ENCODE measurements at places on chromosomes 12 and 14.

GRCh38 chr12:3200814-3201233 is 123.6 kb downstream of the TSPAN9 start:
- DNase-seq: no peak

DNA sequence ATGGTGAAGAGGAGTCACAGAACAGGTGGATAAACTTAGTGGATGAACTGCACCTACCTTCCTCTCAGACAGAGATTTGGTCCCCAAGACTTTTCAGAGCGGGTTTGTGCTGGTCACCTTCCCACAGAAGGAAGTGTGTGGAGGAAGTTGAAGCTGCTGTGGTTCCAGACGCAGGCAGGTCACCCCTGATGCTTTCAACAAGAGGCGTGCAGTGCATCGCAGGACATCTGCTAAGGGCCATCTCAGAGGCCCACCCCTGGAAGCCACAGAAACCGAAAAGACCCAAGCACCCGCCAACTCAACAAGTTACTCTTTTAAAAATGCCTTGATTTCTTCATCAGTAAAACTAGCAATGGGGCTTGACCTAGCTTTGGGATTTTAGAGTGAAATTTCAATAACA is 1.0 kb upstream of the GPX2 start:
- DNase-seq: no peak

GRCh38 chr12:132014915-132015280 is 65.2 kb downstream of the EP400 start:
- no peak for DNase-seq

DNA sequence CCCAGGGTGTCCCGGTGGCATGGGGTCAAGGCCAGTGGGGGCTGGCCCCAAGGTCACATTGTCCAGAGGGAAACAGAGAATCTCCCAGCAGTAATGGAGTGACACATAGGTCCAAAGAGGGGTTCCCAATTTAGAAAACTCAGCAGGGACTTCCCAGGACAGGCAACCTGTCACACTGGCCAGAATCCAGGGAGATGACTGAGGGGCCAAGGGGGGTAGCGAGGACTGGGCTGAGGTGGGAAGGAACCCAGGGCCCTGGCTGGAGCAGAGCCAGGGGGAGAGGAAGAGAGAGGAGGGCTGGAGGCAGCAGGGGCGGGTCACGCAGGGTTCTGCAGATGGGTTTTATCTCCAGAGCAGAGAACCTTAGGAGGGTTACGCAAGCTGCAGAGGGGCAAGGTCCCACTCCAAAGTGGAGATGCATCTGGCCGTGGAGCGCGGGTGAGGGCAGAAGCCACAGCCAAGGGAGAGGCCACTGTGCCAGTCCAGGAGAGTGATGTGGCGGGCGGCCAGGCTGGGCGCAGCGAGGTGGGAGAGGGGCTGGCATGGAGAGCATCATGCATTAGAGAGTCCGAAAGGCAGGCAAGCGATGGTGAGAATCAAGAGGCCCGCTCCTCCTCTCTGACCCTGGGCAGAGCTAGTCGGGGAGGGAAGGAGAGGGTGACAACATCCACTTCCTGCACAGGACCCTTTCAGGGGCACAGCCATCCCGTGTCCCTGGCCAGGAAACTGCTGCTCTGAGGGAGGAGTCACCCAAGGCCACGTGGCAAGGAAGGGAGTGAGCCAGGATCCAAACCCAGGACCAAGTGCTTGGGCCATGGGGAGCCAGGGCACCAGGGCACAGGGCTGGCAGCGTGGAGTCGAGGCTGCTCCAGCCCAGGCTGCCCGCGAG is 29.0 kb downstream of the NCOR2 start:
- no peak for DNase-seq

GRCh38 chr12:77821699-77822203 is 8.9 kb upstream of the NAV3 start:
- no peak for DNase-seq

DNA sequence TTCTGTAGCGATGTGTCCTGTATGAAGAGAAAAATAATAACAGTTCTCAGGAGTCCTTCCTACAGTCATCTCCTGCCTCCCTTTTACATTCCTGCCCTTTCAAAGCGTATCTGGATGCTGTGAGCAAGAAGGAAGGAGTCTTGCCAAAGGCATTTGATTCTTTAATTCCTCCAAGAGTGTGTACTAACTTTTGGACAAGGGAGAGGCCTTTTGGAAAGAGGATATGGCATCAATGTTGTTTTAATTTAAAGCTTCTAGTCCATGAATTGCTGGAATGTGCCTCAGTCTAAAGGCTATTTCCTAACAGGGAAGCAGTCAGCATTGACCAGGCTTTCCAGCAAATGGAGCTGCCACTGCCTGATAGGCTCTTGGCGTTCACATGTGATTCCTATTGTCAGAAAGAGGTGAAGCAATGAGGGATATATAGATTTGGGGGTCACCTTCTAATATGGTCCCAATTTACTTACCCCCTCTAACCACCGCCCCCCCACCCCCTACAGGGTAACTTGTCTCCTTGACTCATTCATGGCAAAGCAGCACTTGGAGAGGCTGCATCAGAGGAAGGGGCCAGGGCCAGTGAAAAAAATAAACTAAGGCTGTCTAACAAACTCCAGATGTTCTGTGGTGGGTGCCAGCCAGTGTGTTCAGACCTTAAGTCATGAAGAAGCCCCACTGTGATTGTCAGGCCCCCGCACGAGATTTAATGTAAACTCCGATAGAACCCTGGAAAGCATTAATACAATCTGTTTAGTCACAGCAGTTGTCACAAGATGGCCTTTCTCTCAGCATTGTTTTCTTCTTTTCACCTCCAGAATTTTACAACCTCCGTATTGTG is 220.3 kb downstream of the FBXL14 start:
- no peak for DNase-seq

DNA sequence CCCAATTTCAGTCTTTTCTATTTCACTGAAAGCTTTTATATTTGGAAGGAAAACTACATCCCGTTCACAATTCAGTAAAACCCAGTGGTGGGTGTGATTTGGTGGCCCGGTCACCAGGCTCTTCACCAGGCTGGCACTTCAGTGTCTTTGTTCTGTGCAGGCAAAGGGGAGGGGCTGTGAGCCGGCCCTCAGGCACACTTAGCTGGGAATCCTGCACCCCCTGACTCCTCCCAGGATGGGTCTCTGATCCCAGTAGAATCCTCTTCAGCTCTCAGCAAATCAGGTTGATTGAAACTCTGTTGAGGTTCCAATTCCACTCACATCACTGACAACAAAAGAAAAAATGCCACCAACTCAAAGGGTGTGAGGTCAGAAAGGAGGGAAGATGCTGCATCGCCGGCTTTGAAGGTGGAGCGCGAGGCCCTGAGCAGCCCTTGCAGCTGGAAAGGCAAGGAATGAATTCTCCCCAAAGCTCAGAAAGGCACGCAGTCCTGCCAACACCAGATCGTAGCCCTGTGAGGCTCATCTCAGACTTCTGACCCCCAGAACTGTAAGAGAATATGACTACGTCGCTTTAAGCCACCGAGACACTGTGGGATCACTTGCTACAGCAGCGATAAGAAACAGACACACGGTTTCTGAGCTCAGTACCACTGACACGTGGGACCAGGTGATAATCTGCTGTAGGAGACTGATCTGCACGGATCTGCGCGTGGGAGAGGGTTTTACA is 166.6 kb downstream of the PIWIL1 start:
- no peak for DNase-seq

- no peak for DNase-seq
Measured at GRCh38 chr12:108806921-108807320, 50.5 kb downstream of the SSH1 start.

DNA sequence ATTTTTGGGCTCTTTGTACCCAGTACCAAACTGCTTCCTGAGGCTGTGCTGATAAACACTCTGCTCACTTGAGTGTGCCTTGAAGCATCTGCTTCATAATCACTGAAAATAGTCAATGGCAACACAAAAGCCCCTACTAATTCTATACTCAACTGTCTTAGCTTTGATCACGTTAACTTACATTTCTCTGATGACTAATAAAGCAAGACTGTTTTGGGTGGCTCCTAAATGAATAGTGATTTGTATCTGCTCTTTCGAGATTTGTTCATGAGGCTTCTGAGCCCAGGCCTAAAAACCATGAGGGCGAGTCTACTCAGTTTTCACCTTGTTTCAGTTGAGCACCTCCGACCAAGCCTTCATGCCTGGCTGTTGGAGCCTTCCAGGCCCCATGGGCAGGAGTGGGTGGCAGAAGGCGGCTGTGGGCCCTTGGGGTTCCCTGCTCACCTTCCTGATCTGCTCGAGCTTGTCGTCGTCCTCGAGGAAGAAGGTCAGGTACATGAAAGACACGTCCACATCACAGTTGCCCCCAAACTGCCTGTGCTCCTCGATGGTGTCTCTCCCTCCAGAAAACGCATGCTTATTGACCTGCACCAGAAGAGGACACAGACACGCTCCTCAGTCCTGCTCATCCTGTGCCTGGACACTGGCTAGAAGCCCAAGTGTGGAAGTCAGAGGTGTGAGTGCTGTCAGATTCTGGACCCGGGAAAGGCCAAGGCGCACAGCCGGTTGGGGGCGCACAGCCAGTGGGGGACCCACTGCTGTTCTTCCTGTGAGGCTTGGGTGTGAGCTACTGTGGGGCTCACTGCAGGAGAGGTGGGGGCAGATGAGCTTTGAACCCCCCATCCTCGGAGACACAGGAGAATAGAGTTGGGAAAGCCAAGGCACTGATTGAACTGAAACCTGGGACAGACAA is 13.7 kb downstream of the SLC25A47 start:
- no peak for DNase-seq

GRCh38 chr12:80400571-80400991 is 43.5 kb upstream of the PTPRQ start:
- no peak for DNase-seq

GRCh38 chr14:57769863-57770523 is 95.9 kb downstream of the SLC35F4 start:
- DNase-seq: no peak

DNA sequence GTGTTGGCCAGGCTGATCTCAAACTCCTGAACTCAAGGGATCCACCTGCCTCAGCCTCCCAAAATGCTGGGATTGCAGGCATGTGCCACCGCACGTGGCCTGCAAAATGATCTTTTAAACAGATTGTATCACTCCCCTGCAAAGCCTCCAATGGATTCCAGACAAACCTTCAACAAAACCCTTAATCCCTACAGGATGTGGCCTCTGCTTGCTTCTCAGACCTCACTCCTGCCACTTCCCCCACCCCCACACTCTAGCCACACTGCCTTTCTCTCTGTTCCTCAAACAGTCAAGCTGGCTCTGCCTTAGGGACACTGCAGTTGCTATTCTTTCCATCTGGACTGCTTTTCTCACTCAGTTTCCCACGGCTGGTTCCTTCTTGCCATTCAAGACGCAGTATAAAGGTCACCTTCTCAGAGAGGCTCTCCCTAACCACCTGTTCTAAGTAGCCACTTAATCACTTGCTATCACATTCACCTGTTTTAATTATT is 47.3 kb upstream of the TMED10 start:
- no peak for DNase-seq

GRCh38 chr14:33560718-33561431 is 390.0 kb downstream of the EGLN3 start:
- no peak for DNase-seq

- no peak for DNase-seq
Measured at GRCh38 chr14:37318938-37319337, 121.2 kb downstream of the MIPOL1 start.

GRCh38 chr12:54504550-54504949 is 7.0 kb downstream of the NCKAP1L start:
- DNase-seq: no peak

DNA sequence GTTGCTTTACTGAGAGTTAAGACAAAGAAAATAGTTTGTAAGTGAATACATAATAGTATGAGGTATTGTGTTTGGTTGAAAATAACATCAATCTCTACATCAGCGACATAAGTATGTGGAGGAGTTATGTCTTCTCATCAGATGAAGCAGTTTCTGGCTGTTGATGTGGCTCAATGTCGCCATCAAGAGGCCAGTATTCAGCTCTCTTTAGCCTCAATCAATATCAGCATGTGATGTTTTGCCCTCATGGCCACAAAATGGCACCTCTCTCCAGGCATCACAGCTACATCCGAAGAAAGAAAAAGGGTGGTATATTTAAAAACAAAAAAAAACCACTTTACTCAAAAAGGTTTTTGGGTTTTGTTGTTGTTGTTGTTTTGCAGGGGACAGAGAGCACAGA is 302.3 kb upstream of the TMEM132C start:
- DNase-seq: no peak

GRCh38 chr12:105262461-105263184 is 26.6 kb upstream of the APPL2 start:
- DNase-seq: no peak

- DNase-seq: no peak
Measured at GRCh38 chr12:128131955-128132354, 135.0 kb upstream of the TMEM132C start.

DNA sequence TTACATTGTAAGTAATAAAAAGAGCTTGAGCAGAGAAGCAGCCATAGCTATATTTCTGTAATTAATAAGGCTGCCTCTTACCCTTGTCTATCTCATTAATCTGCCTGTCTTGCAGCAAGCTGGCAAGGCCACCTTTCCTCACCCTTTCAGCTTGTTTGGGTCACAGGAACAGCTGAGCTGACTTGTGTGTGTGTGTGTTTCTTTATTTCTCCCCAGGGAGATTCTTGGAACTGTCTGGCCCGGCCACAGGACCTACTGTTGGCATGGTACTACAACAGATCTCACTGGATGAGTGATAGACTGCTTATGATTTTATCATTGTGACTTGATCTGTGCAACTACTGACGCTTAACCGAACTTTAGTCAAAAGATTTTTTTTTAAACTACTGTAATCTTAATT is 213.7 kb downstream of the SLC2A13 start:
- DNase-seq: no peak

DNA sequence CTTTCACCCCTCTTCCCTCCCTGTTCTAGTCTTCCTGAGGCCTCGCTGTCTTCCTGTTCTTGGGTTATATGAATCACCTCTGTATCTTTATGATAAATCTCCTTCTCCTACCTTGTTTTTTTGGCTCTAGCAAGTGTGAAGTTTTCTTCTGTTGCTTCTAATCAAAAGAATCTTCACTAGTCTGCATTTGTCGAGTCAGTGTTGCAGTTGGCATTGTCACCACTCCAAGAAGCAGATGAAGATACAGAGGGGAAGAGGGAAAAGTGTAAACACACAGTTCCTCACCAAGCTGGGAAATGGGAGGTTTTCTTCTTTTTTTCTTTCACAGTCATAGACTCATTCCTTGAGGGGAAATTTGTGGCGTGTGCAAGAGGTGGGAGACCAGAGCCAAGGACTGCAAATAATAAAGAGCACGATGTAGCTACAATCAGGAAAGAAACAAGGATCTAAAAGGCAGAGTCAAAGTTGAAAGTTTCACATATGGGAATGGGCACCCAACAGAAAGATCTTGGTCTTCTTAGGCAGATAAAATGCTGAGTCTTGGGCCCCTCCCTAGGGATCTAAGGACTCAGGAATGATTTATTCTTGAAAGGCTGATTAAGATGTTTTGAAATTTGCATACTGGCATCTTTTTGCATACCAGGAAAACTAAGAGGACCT is 22.2 kb upstream of the PRICKLE1 start:
- DNase-seq: no peak

DNA sequence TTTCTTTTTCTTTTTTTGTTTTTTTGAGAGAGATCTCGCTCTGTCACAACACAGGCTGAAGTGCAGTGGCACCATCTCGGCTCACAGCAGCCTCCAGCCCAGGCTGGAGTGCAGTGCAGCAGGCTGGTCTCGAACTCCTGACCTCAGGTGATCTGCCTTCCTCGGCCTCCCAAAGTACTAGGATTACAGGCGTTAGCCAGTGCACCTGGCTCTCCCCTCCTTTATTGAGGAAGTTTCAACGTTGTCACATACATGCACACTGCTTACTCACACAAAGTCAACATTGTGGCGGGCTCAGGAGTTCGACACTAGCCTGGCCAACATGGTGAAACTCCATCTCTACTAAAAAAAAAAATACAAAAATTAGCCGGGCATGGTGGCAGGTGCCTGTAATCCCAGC is 32.0 kb downstream of the EAPP start:
- DNase-seq: no peak

- no peak for DNase-seq
Measured at GRCh38 chr14:24712909-24713308, 78.9 kb upstream of the GZMB start.

All from activated CD4-positive, alpha-beta T cell treated with anti-CD3 and anti-CD28 coated beads, Interleukin-2, amount 50 U/mL, for 4 hours (primary cell).